ENCODE measurements at places on chromosomes 16 and 17.

DNA sequence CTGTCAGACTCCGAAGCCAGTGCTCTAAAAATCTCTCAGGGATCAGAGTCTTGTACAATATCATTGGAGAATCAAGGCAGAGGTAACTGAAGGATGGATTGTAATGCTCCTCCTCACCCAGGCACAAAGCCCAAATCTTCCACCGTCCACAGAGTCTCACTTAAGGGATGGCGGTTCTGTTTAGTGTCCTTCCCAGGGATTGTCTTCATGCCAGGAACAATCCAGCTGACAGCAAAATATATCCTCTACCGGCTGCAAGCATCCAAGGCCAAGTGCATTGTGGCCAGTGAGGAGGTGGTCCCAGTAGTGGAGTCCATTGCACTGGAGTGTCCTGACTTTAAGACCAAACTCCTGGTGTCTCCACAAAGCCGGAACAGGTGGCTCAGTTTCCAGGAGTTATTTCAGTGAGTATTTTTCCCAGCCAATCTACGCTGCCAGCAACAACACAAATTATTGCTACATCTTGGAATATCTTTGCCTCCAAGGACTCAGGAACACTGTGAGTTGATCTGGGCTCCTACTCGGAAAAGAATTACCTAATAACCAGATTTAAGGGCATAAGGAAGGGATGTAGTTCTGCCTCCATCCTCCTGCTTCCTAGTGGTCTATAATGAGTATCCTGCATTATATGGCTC lies 13.9 kb upstream of the ACSM1 start:
- no peak for DNase-seq

DNA sequence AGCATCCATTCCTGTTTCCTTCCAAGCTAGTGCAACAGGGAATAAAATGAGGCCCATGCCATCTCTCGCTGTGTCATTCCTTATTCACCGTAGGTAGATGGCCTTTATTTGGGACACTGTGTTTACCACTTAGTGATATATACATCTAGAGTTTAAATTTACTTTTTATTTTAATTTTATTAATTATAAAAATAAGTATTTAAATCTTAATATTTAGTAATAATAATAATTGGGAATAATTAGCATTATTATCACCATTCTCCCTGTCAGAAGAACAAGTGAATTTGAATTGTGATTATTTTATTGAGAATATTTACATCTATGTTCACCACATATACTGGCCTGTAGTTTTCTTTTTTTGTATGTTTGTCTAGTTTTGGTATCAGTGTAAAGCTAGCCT lies 692.9 kb upstream of the KIF2B start:
- no peak for DNase-seq

DNA sequence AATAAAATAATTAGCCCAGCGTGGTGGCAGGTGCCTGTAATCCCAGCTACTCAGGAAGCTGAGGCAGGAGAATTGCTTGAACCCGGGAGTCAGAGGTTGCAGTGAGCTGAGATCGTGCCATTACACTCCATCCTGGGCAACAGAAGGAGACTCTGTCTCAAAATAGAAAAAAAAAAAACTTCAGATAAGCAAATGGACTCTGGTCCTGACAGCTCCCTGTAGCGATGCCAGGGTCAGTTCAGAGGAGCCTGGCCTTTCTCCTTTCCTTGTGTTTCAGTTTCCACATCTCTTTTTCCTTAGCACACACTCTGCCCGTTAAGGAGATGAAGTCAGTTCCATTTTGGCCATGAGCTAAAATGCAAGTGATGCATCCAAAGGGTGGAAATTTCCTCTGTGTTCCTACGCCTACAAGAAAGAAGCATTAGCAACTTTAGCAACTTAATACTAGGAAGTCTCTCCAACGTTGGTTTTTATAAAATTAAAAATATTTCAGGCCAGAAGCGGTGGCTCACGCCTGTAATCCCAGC lies 11.6 kb upstream of the GRB2 start:
- no peak for DNase-seq

DNA sequence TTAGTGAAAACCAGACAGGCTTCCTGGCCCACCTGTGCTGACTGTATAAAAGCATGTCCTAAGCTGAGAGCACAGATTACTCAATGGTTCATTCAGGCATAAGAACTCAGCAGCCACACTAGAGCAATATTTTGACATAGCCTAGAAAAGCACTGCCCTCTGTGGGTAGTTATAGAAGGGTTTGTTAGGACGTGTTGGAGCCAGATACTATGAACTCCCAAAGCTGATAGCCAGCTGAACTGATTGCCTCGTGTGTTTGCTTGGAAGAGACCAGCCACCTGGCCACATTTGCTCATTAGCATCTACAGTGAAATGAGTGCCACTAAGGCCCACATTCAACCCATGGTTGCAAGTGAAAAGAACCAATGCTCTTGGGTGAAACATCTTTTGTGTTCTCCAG lies 30.8 kb upstream of the ABCA5 start:
- DNase-seq, result no peak

- DNase-seq, result no peak
These were observed 694.4 kb downstream of the MAF start for GRCh38 chr16:78906135-78906534.

DNA sequence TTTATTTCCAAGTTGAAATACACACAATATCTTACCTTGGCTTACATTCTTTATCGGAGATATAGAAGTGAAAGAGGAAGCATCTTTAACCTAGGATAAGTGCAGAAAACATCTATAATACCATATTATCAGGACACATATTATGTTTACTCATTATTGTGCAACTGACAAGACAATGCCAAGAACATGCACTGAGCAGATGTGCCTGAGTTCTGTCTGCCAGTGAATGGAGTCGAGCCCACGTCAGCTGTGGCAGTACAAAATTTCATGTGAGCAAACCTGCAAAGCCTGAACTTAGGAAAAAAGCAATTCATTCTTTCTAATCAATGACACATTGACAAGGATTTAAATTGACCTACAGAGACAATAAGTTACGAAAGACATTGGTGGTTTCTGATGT lies 154.4 kb downstream of the AXIN2 start:
- no peak for DNase-seq

DNA sequence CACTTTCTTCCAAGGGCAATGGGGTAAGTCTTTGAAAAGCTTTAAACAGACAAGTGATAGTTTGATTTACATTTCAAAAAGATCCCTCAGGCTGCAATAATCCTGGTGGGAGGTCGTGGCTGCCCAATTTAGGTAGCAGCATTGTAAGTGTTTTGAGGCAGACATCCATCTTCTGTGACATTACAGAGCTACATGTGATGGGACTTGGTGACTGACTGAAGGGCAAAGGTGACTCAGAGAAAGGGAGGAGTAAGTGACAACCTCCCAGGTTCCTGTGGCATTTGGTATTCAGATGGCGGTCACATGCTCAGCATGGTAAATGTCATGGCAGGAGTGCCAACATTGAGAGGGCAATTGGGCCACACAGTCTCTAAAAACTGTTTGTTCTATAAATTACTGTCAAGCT lies 26.5 kb downstream of the STAT3 start:
- DNase-seq, result peak; percentile 48

DNA sequence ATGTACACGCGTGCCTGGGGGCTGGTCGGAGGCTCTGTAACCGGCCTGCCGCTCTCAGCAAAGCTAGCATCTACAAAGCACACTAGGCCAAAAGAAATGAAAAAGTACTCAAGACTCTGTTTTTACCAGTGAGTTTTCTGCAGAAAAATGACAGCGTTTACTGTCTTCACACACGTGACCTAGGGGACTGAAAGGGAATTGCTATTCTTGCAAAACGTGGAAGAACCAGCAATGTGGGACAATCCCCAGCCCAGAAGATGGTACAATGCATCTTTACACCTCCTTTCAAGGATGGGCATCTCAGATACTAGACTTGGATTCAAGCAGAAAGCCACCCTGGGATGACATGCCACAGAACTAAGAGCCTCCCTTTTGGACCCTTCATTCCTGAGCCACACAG lies 41.5 kb downstream of the NDEL1 start:
- no peak for DNase-seq

GRCh38 chr17:64718058-64718457 lies 56.0 kb upstream of the SMURF2 start:
- no peak for DNase-seq

GRCh38 chr17:28860363-28860808 lies 5.6 kb downstream of the ERAL1 start:
- no peak for DNase-seq

- no peak for DNase-seq
These were observed 114.7 kb downstream of the NOG start for GRCh38 chr17:56708220-56708558.

DNA sequence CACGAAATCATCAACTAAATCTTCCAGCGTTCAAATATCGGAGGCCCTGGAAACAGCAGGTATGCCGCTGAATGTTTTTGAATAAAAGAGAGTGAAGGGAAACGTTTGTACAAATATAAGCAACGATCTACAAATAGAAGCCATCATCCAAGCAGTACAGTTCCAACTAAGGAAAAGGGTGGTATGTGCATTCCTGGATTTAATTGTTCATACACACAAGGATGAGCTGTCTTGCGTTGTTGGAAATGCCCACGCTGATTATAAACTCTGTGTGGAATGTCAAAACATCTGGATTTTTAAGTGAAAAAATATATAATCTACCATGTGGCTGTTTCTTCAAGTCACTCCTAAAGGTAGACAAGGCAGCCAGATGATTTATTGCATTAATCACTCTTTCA lies 191.8 kb upstream of the HSBP1 start:
- DNase-seq, result no peak

DNA sequence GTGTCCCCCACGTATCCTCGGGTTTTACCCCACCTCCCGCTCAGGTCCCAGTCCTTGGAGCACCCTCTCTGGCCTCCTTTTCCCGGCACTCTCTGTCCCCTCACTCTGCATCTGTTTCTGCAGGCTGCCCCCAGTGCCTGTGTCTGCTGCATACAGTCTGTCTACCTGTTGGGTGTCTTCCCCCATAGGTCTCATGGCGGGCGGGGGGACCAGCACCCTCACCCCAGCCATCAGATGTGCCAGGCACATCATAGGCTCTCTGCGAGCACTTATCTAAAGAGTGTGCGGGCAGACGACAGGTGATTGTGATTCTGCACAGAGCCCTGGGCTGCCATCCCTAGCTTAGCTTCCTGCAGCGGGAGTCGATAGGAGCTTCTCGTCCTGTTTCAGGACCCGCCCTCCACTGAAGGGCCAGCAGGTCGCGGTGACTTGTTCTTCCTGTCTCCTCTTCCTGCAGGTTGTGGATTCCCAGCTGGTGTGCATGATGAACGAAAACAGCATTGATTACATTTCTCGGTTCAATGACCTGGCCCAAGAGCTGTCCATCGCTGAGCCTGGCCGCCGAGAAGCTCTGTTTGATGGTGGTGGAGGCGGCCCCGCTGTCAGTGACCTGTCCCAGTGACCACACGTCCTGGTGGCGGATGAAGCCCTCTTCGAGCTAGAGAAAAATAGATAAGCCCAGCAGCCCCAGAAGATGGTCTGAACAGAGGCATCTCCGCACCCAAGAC lies 4.5 kb upstream of the JPT2 start:
- no peak for DNase-seq

GRCh38 chr17:6460531-6461161 lies 16.4 kb downstream of the PIMREG start:
- DNase-seq, result no peak

DNA sequence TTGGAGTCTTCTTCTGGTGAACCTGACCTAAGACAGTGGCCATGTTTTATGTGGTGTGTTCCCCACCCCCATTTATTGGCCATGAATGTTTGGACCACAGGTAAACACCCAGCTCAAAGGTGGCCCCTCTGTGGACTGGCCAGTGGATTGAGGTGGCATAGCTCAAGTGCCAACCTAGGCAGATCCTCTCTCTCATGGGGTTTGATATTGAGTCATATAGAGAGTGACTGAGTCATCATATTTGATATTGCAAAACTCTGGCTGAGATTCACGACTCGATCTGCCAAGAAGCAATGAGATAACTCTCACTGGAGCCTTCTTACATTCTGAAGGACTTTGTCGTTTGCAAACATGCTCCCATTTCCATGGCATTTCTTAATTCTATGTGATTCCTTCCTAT lies 10.5 kb upstream of the TEKT3 start:
- no peak for DNase-seq

GRCh38 chr17:76879254-76879653 lies 11.1 kb downstream of the MGAT5B start:
- DNase-seq, result no peak

- DNase-seq, result no peak
These were observed 8.6 kb downstream of the TBC1D26 start for GRCh38 chr17:15740570-15741120.

DNA sequence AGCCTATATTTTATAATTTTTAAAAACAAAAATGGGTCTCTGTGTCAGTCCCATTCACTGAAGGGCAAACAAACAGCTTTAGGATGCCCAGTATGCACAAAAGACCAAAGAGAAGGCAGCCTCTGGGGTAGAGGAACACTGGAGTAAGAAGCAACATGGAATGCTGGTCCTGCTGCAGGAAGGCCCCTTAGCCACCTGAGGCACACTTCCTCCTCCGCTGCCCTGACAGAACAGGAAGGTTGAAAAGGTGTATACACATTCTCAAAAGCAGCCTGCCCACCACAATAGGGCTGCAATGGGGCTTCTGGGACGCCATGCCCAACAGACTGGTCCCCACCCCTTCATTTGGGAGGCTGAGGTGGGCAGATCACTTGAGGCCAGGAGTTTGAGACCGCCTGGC lies 19.5 kb downstream of the TOM1L2 start:
- DNase-seq, result no peak

DNA sequence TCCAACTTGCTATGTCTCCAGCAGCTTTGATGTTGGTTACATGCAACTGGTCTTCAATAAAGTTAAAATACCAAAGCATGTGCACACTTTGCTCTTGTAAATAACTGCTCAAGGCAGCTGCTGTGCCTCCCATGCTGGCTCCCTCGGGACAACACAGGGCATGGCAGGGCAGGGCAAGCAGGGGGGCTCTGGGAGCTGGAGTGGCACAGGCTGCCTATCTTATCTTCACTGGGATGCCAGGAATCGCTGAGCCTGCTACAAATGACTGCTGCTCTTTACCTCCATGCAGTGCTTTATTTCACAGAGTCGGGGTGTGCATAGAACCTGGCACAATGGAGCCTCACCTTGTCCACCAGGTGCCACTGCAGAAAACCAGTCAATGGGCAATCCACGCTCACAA lies 21.8 kb downstream of the PEMT start:
- no peak for DNase-seq

DNA sequence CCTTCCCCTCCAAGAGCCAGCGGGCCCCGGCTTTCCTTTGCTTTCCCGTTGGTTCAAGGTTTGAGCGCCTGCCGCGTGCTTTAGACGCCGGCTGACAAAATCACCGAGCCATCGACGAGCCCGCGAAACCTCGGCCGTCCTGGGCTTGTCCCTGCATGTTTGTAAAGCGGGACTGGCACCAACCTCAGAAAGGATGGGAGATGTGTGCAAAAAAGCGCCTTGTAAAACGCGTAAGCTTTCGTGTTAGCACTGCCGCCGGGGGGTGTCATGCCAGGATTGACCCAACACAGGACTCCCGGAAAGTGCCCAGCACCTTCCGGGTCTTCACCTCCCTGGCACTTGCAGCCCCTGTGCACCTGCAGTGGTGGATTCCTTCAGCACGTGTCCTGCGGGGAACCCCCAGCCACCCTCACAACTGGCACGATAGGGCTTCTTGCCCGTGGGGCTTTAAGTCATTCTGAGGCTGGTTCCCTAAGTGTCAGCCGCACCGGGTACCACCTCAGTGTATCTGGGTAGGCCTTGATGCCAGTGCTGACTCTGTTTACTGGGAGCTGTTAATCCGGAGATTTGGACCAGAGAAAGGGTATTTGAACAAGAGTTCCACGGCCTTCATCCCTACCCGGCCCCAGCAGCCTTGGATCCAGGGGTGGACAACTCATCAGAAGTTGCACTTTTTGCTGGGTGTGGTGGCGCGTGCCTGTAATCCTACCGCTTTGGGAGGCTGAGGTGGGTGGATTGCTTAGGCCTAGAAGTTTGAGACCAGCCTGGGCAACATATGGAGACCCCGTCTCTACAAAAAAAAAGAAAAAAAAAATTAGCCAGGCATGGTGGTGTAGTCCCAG lies 817 bp downstream of the NDUFAF8 start:
- peak; percentile 43 for DNase-seq
